ENCODE measurements at places on chromosomes 2 and 18. TPM values are rescaled to one million over a fixed set of nuclear protein-coding genes. Genes with fewer than 3 reads are reported as not detected.

DNA sequence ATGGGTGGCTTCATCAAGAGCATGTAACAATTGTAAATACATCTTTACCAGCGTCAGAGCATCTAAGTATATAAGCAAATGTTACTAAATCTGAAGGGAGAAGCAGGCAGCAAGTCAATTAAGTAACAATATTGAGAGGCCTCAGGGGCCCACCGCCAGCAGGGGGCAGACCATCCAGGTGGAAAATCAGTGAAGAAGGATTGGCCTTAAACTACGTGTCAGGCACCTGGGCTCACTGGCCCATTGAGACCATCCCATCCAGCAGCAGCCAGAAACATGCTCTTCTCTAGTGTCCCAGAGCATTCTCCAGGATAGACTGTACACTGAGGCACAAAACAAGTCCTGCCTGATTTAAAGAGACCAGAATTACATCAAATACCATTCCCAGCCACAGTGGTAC is 96.2 kb upstream of the SNTG2 start:
- DNase-seq, result peak; percentile 35

DNA sequence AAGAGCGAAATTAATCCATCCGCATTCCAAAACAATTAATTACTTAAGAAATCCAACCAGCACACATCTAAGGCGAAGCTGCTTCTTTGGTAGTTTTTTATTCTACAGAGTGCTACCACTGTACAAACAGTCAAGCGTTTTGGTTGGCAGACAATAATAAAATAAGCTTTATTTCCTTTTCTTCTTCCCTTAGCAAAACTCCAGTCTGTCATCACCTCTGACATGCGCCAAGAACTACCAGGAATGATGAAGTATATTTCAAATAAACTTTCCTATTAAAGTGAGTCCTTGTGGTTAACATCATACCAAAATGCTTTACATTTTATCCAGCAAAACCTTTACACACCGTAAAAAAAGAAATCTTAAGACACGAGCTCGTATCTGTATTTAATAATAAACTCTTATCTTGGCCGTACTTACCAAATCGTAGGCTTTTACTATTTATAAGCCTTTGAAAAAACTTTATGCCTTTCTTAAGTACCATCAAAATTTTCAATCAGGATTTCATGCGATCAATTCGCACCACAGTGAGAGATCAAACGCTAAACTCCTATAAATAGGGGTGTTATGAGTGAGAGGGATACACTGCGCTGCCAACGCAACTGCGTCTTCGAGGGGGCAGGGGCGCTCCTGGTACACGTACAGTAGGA is 1.3 kb downstream of the ATL2 start:
- no peak for DNase-seq

GRCh38 chr2:1754046-1754445 is 9.7 kb upstream of the PXDN start:
- DNase-seq, result no peak

DNA sequence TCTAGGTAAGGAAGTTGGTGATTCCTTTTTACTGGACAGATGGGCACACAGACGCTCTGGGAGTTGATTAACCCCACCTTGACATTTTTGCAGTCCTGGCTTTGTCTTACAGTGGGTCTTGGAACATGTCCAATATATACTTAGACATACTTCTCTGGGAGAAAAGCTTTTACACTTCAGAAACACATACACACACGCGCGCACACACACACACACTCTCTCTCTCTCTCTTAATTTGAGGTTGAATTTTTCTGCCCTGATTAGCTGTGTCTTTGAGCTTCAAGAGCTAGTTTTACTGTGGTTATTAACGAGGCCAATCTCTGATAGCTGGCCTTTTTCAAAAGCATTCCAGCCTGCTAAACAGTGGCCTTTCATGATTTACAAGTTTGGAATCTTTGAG is 215.0 kb downstream of the MYCN start:
- no peak for DNase-seq

- no peak for DNase-seq
Measured at GRCh38 chr2:96895746-96896651, 26.1 kb upstream of the SEMA4C start.

Gene ALPI
- not detected for total RNA-seq

Gene C1QL2
- total RNA-seq, result not detected

DNA sequence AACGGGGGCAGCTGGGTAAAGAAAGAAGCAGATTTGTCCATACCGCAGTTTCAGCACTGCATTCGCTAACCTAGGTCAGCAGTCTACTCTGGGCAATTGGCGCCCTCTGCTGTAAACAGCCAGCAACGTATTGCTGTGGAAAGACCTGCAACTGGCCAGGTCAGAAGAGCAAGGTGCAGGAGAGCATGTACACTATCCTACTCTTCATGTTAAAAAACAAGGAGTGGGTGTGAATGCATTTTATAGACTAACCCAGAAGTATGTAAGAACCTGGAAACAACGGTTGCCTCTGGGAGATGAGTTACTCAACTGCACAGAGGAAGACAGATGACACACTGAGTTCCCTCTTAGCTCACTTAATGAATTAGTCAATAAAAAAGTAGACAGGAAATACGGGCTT is 6.2 kb downstream of the MRPS5 start:
- DNase-seq, result peak; percentile 86

GRCh38 chr2:186052930-186053329 is 314.3 kb downstream of the FSIP2 start:
- DNase-seq, result no peak

Gene SDC1
- total RNA-seq, result not detected

Gene ACOXL
- total RNA-seq, result not detected

GRCh38 chr18:12076424-12077140 is 17.1 kb upstream of the ANKRD62 start:
- no peak for DNase-seq

Gene IGFBP5
- 0.18 TPM for total RNA-seq

- DNase-seq, result no peak
Measured at GRCh38 chr2:59594671-59595222, 958.7 kb downstream of the BCL11A start.

Gene CPO
- not detected for total RNA-seq

DNA sequence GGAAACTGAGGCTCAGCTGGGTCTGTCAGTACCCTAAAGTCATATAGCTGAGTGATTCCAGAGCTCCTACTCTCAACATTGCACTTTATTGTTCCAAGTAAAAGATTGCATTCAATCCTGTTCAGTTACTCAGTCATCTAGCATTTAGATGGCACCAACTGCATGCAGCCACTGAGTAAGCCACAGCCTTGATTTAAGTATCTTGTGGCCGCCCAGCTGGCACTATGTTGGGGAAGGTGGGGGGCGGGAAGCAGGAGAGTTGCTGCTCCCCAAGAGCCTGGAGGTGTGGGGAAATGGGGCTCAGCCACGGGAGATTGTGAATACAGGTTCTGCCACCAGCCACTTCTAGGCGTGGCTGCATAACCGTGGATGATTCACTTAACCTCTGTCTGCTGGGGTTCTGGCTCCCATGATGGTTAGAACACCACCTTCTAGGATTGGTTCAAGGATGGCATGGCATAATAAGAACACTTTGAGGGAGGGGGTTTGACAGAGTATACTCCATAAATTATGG is 17.1 kb downstream of the ZFP36L2 start:
- DNase-seq, result no peak

- peak; percentile 74 for DNase-seq
Measured at GRCh38 chr2:160269803-160270570, 69.9 kb upstream of the ITGB6 start.

DNA sequence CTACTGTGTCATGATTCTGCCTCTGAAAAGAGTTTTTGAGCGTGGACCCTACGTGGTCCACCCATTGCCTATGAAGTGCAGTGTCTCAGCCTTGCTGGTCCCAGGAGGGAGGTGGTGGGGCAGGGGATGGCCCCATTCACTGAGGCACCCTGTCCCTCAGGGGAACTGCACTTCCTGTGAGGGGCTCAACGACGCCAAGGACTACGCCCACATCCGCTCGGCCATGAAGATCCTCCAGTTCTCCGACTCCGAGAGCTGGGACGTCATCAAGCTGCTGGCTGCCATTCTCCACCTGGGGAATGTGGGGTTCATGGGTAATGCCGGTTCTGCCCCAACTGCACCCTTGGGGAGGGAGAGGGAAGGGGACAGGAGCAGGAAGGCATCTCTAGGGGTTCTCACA is 42.5 kb downstream of the MYO7B start:
- peak; percentile 7 for DNase-seq

GRCh38 chr18:71583252-71583651 is 960.9 kb downstream of the CBLN2 start:
- DNase-seq, result no peak

- DNase-seq, result no peak
Measured at GRCh38 chr2:9975805-9976447, 24.4 kb downstream of the GRHL1 start.

- no peak for DNase-seq
Measured at GRCh38 chr2:236947896-236948295, 137.8 kb upstream of the COPS8 start.

DNA sequence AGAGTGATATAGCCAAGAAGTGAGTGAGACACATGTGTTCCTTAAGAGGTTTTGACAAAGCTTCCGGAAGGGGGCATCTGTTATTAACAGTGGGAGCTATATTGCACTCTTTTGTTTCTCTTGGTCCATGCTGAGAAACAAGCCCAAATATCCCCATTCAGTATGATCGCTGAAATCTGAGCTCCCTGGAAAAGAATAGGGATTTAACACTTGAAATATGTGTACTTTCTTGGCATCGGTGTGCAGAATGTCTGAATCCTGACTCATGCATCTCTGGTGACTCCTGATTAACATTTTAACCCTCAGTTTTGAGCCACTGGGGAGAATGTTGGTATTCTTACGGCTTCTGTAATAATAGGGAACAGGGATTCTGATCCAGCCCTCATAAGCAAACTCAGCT is 448.1 kb downstream of the TSN start:
- no peak for DNase-seq

Gene POLR1B
- 34.3 TPM for total RNA-seq

GRCh38 chr2:17620841-17621240 is 80.3 kb downstream of the VSNL1 start:
- no peak for DNase-seq

DNA sequence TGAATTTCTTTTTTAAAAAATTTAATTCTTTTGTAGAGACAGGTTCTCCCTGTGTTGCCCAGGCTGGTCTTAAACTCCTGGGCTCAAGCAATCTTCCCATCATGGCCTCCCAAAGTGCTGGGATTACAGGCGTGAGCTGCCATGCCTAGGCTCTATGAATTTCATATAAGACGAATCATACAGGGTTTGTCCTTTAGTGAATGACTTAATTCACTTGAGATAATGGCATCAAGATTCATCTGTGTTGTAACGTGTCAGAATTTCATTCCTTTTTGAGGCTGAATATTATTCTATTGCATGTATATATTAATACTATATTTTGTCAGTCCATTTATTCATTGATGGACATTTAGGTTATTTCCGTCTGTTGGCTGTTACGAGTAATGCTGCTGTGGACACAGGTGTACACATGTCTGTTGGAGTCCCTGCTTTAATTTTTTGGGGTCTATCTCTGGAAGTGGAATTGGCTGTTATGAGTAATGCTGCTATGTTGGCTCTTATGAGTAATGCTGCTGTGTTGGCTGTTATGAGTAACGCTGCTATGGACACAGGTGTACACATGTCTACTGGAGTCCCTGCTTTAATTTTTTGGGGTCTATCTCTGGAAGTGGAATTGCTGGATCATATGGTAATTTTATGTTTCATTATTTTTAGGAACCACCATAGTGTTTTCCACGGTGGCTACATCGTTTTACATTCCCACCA is 210.6 kb downstream of the CAMKMT start:
- no peak for DNase-seq

DNA sequence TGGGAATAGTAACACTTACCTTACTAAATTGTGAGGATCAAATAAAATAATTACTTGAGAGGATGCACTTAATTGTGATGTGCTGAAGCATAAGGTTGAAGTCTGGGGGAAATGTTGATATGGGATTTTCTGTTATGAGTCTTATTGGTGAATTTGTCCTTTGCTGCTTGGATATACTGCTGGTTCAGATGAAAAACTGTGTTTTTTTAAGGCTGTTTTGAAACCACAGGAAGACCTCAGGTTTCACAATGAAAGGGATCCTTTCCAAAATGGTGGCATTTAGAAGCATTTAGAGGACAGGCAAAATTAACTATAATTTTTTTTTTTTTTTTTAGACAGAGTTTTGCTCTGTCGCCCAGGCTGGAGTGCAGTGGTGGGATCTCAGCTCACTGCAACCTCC is 34.9 kb downstream of the SPATS2L start:
- no peak for DNase-seq

DNA sequence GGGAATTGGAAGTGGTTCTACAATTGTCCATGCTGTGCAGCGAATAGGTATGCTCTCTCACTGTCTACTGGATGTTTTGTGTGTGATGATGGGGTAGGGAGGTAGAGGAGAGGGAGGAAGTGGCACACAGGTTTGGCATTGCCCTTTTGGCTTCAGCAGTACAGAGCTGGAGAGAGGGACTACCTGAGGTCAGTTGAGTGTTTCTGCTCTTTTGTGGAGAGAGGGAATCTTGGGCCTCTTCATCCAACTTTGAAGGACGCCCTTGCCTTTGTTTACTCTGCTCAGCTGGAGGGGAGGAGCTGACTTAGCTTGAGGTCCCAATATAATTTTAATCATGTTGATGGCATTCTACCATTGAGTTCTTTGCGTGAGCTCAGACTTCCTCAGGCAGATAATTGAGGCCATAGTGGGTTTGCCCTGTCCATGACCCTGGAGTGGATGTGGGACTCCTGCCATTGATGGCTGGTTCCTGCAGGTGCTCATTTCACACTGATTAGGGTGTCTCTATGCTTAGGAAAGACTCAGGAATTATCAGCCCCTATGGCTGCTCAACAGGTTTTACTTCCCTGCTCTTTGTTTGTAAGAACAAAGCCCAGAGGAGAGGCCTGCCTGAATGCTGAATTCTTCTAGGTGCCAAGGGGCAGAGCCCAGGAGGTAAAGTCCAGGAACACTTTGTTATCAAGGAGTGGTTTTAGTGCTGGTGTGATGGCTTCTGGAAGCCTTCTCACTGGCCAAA is 7.2 kb downstream of the RPIA start:
- DNase-seq, result no peak

Gene LYG1
- 1.6 TPM for total RNA-seq

DNA sequence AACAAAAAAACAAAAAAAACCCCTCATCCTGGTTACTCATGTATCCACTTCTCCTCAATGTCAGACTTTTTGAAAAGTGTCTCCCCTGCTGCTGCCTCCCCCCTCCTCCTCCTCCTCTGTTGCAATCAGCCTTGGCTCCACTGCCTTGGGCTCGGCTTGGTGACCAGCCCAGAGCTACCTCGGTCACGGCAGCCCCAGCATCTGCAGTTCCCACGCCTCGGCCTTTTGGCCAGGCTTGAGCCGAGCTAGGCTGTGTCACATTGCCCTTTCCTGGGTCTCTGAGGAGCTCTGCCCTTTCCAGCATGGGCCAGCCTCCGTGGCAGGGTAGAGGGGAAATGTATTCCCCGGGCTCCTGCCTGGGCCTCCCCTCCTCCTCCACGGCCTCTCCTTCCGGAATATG is 22.7 kb upstream of the INHBB start:
- no peak for DNase-seq

Gene CCDC141
- total RNA-seq, result 17.0 TPM

Gene REG3G
- not detected for total RNA-seq

DNA sequence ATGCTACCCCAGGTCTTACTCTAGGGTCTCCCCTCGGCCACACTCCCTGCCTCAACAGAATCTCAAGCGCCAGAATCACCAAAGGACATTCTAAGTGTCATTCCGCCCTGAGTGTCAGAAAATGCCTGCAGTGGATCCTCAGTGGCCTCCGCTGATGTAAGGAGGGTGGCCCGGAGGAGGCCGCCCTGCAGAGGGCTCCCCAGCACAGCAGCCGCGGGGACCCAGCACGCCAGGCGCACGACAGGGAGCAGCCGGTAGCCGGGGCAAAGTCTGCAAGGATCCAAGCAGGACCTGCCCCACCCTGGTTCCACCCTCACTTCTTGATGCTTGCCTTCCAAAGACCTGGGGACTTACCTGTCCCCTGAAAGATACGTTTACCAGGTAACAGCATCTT is 54.2 kb upstream of the ID2 start:
- DNase-seq, result no peak

GRCh38 chr2:7203056-7203467 is 285.9 kb downstream of the RNF144A start:
- DNase-seq, result peak; percentile 77

Measured in activated CD8-positive, alpha-beta T cell treated with anti-CD3 and anti-CD28 coated beads, Interleukin-2, amount 10 ng/mL, durations not matched to agents 7 days and 5 days (primary cell).